Ecto neural progenitor cell (in vitro differentiated cells): ENCODE measurements at places on chromosomes 16 and 17.

GRCh38 chr17:77254951-77255825, 114.4 kb downstream of the SEC14L1 start:
- DNase-seq: peak; percentile 75

DNA sequence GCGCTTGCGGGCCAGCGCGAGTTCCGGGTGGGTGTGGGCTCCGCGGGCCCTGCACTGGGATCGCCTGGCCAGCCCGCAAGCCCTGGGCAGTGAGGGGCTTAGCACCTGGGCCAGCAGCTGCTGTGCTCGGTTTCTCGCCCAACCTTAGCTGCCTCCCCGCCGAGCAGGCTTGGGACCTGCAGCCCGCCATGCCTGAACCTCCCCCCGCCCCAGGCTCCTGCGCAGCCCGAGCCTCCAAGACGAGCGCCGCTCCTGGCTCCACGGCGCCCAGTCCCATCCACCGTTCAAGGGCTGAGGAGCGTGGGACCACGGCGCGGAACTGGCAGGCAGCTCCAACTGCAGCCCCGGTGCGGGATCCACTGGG, 12.3 kb upstream of the ZFP90 start:
- no peak for DNase-seq

DNA sequence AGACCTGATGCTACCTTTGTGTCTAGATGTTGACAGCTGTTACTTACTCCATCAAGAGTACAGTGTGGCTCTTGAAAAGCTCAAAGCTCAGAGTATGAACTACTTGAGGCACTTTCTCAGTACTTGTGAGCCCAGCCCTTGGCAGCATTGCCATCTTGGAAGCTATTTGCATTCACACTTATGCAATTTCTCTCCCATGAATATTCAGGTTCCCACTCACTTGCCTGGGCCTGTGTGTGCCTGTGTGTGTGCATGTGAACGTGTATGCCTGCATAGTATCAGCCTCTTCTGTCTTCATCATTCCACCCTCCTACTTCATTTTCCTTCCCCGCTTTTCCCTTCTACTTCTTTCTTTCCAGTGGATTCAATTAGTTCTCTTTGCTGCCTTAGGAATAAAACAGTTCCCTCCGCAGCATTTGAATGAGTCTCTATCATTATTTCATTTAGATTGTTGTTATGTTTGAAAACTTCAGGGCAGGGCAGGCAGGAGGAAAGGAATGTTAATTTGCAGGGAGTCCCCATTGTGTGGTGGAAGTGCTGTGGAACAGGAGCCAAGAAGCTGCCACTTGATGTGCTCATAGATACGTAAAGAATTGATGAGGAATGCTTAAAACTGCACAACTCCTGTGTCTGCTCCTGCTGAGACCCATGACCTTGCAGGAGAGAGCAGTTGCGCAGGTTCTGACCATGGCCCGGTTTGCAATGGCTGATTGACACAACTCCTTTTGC, 58.9 kb downstream of the HS3ST4 start:
- no peak for DNase-seq

DNA sequence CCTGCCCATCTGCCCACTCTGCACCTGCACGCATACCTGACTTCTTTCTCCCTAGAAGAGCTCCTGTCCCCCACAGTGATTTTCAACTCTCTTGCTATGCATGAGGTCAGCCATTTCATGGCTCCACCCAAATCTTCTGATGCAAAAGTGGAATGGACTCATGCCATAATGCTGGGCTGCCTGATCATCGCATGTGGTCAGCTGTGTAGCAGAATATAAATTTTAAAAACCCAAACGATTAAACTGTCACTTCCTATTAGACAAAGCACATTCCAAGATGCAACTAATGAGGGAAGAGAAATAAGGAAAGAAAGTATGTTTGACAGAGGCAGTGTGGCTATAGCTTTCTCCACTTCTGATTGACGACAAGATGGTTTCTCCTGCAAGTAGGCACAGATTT, 26.1 kb downstream of the GRIN2A start:
- no peak for DNase-seq

DNA sequence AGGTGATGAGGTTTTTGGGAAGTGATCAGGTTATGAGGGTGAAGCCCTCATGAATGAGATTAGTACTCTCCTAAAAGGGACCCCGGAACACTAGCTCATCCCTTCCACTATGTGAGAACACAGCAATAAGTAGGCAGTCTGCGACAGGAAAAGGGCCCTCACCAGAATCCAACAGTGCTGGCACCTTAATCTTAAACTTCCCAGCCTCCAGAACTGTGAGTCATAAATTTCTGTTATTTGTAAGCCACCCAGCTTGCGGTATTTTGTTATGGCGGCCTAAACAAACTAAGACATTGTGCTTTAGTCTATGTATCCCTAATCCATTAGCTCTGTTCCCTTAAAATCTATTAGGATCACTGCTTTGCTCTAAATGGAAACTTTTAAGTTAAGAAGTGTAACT, 8.5 kb downstream of the SLFN12 start:
- DNase-seq: no peak

DNA sequence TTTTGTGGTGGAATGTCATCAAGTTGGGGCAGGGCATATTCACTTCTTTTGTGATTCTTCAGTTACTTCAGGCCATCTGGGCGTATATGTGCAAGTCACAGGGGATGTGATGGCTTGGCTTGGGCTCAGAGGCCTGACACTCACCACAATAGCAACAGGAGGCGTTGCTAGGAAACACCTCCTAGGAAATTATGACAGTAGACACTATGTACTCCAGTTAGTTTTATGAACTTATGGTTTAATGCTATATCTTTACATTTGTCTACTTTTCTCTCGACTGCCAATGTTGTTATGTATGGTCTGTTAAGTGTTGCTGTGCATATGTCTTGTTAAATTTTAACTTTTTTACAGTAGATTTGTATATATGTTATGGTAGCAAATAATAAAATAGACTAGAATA, 788.7 kb upstream of the GOT2 start:
- DNase-seq: no peak

DNA sequence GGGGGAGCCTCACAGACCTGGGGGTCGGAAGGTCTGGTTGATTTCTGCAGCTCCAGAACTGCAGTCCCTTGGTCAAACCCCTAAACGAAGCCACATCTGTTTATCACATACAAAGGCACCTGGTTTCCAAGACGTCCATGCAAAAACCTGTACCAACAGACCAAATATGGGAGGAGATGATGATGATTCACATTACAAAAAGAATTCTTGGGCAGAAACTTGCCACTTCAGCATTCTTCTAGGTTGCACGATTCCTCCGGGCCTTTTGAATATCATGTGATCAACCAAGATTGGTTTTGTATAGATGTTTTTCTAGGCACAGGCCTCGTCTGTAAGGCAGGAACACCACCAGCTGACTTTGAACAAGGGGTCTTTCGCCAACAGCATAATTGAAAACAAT, 466.3 kb downstream of the SOX9 start:
- DNase-seq: no peak

- DNase-seq: no peak
These were observed 30.9 kb upstream of the MEAK7 start for GRCh38 chr16:84535408-84535807.

- DNase-seq: no peak
These were observed 13.8 kb upstream of the SPOP start for GRCh38 chr17:49691677-49692191.

DNA sequence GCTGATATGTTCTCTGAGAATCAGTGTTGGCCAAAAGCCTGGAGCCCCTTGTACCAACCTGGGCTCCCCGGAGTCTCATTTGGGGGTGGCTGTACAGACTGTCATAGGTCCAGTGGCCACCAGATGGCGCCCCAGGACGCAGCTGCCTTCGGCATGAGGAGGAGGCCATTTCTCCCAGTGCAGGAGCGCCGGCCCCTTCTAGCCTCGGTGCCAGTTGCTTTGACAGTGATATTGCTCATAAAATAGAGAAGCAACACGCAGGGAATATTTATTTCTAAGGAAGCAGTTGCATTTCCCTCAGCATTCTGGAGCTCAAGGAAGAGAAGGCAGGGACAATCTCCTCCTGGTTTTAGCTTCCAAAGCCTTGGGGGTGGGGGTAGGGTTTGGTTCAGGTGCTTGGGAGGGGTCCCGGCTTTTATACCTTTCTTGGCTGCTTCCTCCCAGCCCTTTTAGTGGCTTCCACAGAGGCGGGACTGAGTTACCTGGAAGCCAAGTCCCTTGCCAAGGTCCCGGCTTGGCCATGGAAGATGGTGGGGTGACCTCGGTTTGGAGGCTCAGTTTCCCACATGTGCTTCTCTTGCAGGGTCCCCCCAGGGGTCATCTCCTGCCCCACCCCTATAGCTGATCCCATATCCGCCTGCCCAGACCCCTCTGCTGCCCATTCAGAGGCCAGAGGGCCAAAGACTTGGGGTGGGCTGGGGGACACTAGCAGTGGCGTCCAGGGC, 117.8 kb upstream of the CDC42EP4 start:
- peak; percentile 95 for DNase-seq

DNA sequence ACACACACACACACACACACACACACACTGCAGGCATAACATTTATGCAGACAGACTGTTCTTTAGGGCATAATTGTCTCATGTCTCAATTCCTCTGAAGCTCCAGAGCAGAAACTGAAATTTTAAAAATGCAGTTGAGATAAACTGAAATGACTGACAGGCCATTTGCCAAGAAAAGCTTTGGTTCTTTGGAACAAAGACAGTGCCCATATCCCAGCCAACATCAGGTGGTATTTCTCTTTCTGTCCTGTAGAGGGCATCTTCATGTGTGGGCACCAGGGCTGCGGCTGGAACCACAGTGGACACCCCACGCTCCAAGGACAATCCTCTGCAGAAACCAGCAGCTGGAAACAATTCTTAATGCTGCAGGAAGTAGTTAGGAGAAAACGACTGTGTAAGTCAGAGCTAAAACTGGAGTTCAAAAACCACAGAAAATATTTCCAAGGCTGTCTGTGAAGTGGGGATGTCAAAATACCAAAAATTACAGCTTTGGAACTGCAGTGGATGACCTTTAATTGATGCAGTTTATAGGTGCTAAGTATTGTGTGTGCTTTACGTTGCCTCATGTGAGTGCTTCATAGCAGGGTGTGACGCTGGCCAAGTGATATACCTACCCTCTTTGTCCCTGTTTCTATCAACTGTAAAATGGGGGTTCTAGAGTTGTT, 10.6 kb upstream of the MEFV start:
- DNase-seq: no peak

GRCh38 chr17:14061666-14062560, 7.4 kb upstream of the COX10 start:
- no peak for DNase-seq

DNA sequence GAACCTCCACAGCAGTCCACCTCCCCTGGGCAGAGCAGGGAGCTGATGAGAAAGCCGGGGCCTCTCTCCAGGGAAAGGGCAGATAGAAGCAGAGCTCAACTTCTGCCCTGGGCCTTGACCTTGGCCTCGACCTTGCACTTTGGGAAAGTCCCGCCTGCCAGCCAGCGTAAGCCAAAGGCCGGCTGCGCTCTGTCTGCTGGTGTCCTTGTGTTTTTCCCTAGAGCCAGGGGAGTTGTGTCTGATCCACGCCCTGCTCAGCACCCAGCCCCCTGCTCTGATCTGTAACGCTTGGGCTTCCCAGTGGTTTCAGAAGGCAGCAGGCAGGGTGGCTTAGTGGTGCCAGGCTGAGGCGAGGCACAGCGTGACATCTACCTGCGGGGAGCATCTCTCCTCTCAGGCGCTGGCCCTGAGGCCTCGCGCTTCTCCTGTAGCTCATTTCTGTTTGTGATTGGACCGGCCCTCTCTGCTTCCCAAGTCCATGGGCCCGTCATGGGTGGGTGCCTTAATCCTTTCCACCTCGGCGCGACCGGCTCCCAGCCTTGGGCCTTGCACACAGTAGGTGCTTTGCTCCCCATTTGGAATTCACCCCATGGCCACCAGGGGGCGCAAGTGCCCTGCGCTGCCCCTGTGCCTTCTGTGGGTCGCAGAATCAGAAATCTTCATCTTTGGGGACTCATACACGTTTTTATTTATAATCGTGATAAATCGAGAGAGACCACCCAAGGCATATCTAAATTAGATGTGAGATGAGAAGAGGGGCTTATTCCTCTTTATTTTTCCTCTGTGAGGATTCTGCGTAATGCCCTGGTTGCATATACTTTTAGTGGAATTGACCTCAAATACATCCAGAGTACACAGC, 24.2 kb downstream of the SGSH start:
- peak; percentile 76 for DNase-seq
